Upper lobe of left lung (tissue), 6 donors: ENCODE measurements at places on chromosomes 6 and 20. TPM values are rescaled to one million over a fixed set of nuclear protein-coding genes. Genes with fewer than 3 reads are reported as not detected.

Gene FRK
- 7.6 TPM for total RNA-seq

- peak; percentile 62 for DNase-seq
Observed at GRCh38 chr20:23622839-23623343, 14.9 kb downstream of the CST3 start.

DNA sequence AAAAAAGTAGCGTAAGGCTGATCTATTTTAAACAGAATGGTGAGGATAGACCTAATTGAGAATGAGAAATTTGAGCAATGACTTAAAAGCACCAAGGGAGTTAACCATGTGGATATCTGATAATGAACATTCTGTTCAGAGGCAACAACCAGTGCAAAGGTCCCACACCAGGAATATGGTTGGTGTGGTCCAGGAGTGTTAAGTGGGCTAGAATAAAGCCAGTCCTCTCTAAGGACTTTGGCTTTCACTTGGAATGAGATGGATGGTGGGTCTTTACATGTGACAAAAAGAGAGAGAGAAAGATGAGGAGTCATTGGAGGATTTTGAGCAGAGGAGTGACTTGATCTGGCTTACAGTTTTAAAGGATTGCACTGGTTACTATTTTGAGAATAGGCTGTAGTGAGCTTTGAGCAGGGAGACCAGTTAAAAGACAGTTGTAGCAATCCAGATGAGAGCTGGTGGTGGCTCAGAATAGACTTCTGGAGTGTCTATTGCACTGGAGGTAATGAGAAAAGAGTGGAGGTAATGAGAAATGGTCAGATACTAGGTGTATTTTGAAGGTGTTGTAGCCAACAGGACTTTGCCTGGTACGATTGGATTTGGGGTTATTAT, 89.8 kb downstream of the SCAF8 start:
- no peak for DNase-seq

- peak; percentile 19 for DNase-seq
Observed at GRCh38 chr6:170117111-170117972, 173.5 kb downstream of the DLL1 start.

- no peak for DNase-seq
Observed at GRCh38 chr20:61120595-61121515, 131.2 kb upstream of the CDH4 start.
